ENCODE measurements at places on chromosomes 12 and 14.

DNA sequence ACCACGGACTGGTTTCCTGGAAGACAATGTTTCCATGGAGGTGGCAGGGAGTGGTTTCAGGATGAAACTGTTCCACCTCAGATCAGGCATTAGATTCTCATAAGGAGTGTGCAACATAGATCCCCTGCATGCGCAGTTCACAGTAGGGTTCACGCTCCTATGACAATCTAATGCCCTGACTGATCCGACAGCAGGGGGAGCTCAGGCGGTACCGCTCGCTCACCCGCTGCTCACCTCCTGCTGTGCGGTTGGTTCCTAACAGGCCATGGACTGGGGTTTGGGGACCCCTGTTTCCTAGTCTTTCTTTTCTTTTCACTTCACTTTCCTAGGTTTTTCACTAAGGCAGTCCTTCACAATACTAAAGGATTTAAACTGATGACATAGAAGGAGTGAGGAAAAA is 39.6 kb downstream of the GUCY2C start:
- DNase-seq = no peak

GRCh38 chr12:47730341-47730744 is 5.1 kb upstream of the ENDOU start:
- DNase-seq = no peak

GRCh38 chr12:6821591-6822425 is at the start of gene GPR162:
GPR162 (plus strand) TSS chr12:6821821; CDS start chr12:6823899, 2,078 bp downstream.
- no peak for DNase-seq

DNA sequence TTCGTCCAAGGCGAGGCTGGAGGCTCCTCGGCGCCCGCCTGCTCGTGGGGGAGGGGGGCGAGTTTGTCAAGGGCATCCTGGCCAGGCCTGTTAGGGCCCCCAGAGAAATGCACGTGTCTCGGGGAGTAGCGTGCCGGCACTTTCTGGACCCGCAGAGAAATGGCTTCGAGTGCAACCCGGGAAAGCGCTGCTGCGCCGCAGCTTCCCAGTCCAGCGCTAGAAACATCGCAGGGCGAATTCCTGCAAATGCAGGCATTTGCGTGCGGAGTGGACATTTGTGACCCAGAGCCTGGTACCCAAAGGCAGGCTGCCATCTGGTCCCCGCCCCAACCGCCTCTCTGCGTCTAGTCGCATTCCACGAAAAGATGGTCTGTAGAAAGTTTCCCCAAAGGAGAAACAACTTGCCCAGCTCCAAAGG is 756 bp downstream of the LGR5 start:
- no peak for DNase-seq

Measured in CD4-positive, alpha-beta T cell treated with Interleukin-4 for 4 hours (primary cell).